Activated CD4-positive, alpha-beta memory T cell treated with anti-CD3 and anti-CD28 coated beads for 36 hours (primary cell): ENCODE measurements at places on chromosomes 12 and 14. TPM values are rescaled to one million over a fixed set of nuclear protein-coding genes. Genes with fewer than 3 reads are reported as not detected.

Gene DHRS2
- 2.5 TPM for total RNA-seq

Gene DENND5B
- 0.10 TPM for total RNA-seq

Gene ATXN3
- total RNA-seq: 30.8 TPM

Gene CD27
- total RNA-seq: 39.3 TPM

Gene GSG1
- not detected for total RNA-seq

Gene ISCA2
- total RNA-seq: 33.6 TPM

Gene KRT71
- total RNA-seq: not detected

Gene KIF5A
- total RNA-seq: 0.90 TPM

Gene RNASE1
- total RNA-seq: not detected

Gene INHBC
- total RNA-seq: not detected

Gene KRT81
- not detected for total RNA-seq

Gene TAOK3
- 47.5 TPM for total RNA-seq

Gene AMHR2
- total RNA-seq: not detected

Gene ABCD2
- total RNA-seq: 4.8 TPM

Gene DHRS4
- total RNA-seq: 25.7 TPM

Gene CIROP
- total RNA-seq: not detected

Gene CCNK
- 86.6 TPM for total RNA-seq

Gene FITM1
- total RNA-seq: not detected

Gene TSPAN19
- total RNA-seq: not detected
